ENCODE measurements at places on chromosomes 5 and 9.

DNA sequence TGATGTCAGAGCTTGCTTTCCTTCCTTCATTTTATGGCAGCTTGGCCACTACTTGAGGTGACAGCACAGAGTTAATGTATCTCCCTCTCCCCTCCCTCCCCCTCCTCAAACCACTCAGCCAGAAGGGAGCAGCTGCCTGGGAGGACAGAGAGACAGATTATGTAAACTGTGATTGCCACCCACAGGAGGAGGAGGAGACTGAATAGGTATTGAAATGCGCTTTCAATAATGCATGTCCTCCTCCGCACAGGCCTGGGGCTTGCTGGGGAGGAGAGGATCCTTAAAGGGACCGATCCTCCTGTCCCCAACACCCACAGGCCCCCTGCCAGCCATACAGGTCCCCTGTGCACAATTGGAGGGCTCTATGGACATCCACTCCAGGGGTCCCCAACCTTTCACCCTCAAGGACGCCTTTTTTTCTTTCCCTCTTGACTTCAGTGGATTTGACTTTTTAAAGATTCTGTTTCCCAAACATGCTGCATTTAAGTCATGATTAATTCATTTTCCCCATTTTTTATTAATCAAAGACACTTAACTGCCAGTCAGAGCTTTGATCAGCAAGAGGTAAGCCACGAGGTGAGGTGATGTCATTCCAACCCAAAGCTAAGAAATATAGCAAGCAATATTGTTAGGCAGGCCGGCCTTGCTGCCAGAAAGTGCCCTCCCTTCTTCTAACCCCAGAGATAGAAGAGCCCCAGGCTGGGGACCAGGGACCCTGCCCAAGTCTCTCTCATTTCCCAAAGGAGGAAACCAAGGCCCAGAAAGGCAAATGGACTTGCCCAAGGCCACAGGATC is 47.5 kb upstream of the CPLX2 start:
- DNase-seq, result no peak

GRCh38 chr5:139265001-139265400 is 28.5 kb upstream of the MATR3 start:
- no peak for DNase-seq

DNA sequence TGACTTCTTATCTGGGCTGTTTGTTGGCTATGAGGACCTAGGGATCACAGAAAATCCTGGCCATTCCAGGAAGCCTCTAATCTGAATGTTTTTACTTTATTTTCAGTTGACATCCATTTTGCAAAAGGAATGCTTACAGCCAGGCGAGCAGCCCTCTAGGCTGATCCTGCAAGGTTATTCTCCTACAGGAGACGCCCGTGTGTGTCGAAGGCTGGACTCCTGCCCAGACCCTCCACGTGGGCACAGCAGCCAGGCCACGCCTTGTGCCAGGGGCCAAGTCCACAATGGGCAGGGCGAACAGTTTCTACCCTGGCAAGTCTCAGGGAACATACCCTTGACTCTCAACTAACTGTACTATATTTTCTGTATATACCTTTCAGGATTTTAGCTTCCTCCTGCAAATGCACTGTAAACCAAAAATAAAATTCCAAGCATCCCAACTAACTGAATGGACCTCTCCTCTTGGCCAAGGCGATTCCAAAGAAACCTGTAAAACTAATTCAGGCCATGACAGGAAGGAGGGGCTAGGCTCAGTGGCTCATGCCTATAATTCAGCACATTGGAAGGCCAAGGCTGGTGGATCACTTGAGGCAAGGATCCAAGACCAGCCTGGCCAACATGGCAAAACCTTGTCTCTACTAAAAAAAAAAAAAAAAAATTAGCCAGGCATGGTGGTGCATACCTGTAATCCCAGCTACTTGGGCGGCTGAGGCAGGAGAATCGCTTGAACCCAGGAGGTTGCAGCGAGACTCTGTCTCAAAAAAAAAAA is 5.7 kb downstream of the CMBL start:
- DNase-seq, result no peak

DNA sequence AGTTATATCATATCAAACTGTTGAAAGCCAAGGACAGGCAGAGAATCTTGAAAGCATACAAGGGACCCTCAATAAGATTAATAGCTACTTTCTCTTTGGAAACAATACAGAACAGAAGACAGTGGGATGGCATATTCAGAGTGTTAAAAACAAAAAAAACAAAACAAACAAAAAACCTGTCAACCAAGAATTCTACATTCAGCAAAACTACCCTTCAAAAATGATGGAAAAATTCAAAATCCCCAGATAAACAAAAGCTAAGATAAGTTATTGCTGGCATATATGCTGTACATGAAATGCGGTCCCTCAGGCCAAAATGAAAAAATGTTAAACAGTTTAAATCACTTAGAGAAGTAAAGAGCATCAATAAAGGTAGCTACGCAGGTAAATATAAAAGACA is 425.1 kb downstream of the ACTL7B start:
- DNase-seq, result no peak

GRCh38 chr5:111968459-111968858 is 211.5 kb upstream of the NREP start:
- DNase-seq, result no peak

DNA sequence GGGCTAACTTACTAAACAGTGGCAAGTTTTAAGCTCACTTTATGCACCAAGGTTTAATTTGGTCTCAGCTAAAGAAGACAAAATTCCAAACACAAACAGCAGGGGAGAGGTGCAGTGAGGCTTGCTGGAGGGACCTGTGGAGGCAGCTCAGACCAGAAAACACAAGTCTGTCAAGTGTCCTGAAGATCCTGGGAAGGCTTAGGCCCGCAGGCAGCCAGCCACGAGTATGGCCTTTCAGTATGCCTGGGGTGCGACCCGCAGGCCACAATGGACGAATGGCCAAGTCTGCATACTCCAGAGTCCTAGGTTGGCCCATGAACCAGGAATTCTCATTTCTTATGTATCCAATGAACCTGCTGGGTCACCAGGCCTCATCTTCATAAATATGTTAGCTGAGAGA is 9.3 kb downstream of the CCNI2 start:
- no peak for DNase-seq

DNA sequence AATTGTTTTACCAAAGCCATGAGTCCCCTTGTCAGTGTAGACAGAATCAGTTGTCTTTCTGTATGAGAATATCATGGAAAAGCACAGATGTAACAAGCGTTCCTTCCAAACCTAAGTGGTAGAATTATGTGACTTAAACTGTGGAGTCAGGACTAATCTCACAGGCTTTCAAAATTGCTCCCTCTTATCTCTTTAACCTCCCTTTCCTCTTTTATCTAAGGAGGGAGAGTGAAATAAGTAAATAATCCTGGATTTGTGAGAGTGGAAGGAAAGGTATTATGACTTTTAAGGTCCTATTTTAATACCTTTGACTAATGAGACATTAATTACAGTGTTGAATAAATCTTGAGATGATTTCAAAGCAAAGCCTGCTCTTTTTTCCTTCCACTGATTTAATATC is 52.4 kb upstream of the LIFR start:
- no peak for DNase-seq

DNA sequence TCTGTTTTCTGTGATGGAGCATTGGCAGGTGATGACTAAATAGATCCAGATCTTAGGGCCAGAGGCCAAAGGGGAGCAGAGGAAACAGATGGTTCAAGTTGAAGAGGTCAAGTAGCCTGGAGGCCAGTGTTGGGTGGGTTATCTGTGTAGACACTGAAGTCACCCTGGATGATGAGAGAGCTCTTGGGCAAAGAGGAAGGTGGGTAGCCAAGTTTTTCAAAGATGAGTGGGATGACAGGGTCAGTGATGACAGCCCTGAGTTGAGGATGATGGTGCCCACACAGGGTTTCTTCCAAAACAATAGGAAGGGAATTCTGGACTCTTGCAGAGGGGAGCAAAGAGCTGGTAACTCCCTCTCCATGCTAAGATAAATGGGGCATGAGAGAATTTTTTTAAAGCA is 76.6 kb downstream of the CD180 start:
- DNase-seq, result no peak

DNA sequence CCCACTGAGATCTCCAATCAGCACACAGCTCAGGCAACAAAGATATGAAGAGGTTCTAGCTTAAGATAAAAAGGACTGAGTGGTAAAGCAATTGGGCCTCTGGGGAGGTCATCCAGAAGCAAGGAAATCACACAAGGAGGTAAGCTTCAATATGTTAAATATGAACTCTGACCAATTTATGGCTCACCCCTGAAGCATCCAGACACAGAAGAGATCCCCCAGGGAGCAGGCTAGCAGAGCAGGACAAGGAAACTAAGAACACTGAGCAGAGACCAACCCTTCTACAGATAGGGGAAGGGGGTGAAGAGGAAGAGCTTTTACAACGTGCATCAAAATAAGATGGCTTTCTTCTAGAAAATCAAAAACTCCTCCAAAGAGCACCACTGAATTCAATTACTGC is 616.2 kb downstream of the DNAH5 start:
- no peak for DNase-seq

DNA sequence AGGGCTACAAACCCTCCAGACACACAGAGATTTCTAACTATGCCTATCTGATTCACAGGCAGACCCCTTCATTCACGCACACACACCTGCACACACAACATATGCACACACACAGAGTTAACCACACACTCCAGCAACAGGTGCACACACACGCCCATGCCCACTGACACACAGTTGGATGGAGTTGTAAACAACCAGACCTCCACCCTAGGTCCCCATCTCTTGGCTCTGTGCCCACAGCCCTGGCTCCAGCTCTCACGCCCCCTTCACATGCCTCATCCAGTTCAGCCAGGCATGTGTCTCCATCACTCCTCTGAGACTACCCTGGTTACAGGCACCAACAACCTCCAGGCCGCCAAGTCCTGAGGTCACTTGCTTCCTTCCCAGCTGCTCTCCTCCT is 61.1 kb downstream of the PSD2 start:
- no peak for DNase-seq

- DNase-seq, result no peak
Measured at GRCh38 chr9:75105019-75105540, 16.8 kb downstream of the OSTF1 start.

Data from activated T-cell treated with anti-CD3 and anti-CD28 coated beads for 48 hours (primary cell).